ENCODE measurements at places on chromosomes 11 and 22.

DNA sequence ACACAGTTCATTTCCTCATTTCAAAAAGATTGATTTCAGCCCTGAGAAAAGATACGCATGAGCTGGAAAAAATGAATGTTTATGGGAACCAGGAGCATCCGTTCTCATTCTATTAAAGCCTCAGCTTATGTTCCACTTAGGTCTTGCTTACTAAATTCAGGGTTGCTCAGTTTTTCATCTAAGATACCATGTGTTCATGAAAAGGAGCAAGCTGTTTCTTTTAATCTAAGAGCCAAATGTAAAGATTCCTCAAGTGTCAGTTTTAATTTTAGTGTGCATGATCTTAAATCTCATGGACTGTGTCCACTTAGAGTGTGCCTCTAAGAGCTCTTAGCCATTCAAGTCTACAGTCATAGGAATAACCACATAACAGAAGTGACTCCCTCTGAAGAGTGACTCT is 141.5 kb upstream of the ARHGAP42 start:
- DNase-seq = no peak

GRCh38 chr11:57426439-57426928 is 437 bp downstream of the SLC43A3 start:
- peak; percentile 25 for DNase-seq

GRCh38 chr11:27409049-27409448 is 46.0 kb upstream of the CCDC34 start:
- DNase-seq = no peak

GRCh38 chr22:46604306-46604690 is 15.9 kb upstream of the GRAMD4 start:
- DNase-seq = peak; percentile 51

DNA sequence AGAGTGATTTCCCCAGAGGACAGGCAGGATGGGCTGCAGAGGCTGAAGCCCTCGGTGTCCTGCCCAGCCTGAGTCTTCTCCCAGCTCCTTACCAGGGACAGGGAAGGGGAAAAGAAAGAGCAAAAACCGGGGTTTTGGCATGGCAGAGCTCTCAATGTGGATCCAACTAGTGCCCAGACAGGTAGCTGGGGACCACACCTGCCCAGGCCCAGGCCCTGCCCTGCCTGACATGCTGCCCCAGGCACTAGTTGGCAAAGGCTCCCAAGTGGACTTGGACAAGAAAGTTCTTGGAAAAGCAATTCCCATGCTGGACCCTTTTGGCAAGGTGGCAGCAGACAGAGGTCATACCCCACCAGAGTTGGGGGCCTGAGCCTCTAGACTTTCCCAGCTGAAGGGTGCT is 31.1 kb downstream of the NECTIN1 start:
- no peak for DNase-seq

DNA sequence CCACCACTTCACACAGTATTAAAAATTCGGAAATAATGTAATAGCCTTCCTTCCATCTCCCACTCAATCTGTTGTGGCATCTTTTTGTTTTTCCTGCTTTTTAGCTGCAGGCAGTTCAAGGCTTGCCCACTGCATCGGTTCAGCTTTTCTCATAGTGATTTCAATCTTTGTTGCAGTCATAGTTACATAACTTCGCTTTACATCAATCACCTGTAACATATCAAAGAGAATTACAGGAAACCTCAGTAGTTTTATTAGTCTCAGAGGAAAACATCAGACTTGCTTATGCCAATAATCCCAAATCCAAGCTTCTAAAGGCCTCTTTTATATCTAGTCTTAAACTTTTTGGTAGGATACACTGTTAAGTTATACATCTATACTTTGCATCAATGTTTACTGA is 20.5 kb downstream of the CHORDC1 start:
- no peak for DNase-seq

DNA sequence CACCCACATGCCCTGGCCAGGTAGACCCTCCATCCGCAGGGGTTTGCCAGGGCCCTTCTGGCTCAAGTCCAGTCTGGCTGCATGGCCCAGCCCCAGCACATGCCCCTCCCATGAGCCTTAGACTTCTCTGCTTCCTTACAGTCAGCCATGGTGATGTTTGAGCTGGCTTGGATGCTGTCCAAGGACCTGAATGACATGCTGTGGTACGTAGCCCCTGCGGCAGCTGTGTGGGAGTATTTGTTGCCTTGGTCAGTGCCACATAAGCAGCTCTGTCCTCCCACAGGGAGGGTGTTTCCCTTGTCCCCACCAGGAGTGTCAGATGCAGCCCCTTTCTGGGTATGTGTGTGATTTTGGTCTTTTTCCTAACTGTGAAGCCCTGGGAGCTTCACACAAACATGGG is 17.5 kb downstream of the CDC45 start:
- DNase-seq = no peak

DNA sequence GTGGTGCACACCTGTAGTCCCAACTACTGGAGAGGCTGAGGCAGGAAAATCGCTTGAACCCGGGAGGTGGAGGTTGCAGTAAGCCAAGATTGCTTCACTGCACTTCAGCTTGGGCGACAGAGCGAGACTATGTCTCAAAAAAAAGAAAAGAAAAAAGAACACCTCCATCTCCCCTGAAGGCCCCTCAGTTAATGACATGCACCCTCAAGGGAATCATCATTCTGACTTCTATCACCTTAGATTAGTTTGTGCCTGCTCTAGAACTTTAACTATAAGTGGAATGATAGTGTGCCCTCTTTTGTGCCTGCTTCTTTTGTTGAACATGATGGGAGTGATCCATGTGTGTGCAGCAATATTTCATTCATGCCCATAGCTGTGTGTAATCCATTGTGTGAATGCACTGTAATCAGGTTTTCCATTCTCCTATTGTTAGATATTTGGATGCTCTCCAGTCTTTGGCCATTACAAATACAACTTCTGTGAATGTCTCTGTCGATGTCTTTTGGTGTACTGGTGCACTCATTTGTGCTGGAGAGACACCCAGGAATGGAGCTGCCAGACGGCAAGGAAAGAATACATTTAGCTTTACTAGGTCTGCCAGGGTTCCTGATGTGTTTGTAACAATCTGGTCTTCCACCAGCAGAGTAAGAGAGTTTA is 883 bp upstream of the VPREB3 start:
- DNase-seq = no peak

Data from activated naive CD4-positive, alpha-beta T cell treated with anti-CD3 and anti-CD28 coated beads, Interleukin-2, amount 50 U/mL, for 16 hours (primary cell).